ENCODE measurements at places on chromosomes 5 and 9.

DNA sequence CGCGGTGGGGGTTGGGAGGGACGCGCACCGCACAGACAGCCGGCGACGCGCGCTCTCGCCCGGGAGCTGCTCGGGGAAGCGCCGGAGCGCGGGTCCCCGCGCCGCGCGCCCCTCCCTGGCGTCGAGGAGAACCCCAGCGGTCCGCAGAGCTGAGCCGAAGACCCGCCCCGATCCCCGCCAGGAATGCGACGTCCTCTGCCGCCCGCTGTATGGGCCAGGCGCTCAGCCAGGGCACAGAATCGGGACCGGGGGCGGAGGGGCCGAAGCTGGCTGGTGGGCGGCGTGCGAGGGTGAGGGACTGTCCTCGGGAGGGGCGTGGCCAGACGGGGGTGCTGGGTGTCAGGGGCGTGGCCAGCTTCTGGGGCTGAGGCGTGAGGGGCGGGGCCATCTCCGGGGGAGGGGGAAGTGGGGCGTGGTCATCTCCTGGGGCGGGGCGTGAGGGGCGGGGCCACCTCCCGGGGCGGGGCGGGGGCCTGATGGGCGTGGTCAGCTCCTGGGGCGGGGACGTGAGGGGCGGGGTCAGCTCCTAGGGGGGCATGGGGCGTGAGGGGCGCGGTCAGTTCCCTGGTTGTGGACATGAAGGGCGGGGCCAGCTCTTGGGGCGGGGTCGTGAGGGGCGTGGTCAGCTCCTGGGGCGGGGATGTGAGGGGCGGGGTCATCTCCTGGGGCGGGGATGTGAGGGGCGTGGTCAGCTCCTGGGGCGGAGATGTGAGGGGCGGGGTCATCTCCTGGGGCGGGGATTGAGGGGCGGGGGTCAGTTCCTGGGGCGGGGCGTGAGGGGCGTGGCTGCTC, 965 bp downstream of the PTGDS start:
- peak; percentile 34 for DNase-seq

DNA sequence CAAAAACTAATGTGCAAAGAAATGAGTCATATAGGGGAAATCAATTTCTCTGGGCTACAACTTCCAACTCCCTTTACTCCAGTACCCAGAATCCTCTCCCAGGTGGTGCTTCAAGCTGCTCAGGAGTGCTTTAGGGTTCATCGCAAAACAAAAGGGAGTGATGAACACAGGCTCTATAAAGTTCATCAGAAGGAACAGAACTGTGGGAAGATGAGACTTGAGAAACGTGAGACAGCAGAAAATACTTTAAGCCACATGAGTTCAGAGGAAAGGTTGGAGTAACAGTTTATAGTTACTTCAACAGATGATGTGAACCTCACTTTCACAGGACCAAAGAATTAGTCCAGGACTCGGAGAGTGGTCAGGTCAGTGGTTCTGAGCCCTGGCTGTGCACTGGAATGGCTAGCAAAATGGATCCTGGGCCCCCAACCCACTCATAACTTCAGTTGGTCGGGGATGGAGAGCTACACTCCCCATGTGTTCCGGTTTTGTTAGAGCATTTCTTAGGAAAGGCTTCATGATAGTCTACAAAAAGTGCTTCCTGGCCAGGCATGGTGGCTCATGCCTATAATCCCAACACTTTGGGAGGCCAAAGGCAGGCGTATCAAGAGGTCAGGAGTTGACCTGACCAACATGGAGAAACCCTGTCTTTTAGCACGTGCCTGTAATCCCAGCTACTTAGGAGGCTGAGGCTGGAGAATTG, 4.3 kb downstream of the RPL12 start:
- no peak for DNase-seq

DNA sequence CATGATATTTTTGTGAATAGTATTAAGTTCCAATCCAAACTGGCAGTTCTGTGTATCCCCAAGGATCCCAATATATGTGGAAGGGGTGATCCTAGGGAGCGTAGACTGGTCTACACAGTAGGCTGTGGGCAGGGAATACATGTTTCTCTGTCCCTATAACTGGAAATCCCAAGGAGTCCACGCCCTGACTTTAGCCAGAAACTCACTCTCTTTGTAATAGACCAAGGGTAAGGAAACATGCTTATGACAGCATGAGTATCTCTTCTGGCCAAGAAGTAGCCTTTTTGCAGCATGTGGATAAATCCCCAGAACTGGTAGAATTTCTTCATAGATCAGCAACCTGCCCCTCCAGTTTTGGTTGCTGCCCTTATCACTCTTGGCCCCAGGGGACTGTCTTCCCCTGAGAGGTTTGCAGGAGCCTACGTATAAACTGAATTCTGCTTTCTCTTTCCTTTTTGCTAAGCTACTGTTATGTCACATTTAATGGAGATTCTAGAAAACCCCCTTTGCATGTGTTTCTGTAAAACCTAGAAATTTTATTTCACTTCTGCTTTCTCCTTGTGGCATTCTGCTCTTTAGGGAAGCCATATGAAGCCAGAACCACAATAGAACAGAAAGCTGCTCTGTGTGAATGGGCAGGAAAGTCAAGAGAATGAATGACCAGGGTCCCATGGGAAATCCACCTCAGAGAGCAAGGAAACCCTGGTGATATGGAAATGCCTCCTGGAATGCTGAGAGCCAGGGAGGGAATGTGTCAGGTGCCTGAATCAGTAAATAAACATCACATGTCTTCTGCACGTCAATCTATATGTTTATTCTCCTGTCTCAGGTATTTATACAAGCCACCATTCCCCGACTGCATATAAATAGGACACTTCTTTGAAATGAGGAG, 3.5 kb downstream of the IFNA2 start:
- DNase-seq = no peak

- DNase-seq = no peak
These were observed 366 bp downstream of the EPB41L4A start for GRCh38 chr5:112418659-112419163.

DNA sequence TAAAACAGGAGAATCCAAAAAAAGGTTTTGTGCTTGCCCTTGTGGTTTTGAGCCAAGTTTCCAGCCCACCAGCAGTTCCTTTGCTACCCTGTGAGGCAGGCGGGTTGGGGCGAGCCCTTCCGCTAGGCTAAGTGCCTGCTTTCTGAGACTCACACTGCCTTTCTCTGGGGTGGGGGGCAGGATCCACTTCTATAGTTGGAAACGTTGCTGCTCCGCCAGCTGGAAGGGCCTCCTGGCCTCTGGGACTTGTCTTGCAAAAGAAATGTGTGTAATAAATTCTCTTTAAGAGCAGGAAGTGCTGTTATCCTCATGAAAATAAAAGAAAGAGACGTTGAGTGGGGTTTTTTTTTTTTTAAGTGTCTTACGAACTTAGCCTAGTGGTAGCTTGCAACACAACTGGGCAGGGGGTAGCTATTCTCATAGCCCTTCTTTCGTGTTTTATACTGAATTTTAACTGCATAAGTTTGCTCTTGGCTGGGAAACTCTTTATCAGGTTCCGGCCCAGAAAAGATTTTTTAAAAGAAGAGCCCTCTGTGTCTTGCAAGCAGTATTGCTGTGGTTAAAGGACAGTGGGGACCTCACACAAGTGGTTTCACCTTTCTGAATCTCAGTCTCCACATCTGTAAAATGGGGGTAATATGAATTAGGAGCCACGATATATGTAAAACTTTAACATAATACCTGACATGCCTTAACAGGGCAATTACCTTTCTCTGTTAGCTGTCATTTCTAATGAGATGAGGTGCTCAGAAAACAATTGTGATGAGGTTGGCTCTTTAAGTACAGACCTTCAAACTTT, 19.8 kb downstream of the JADE2 start:
- DNase-seq = no peak

All from left renal cortex interstitium (tissue), 4 donors.